Anterior cingulate cortex (tissue), 58 donors: ENCODE measurements at places on chromosomes 2 and 18.

- no peak for DNase-seq
These were observed 667 bp downstream of the REEP1 start for GRCh38 chr2:86336675-86337243.

DNA sequence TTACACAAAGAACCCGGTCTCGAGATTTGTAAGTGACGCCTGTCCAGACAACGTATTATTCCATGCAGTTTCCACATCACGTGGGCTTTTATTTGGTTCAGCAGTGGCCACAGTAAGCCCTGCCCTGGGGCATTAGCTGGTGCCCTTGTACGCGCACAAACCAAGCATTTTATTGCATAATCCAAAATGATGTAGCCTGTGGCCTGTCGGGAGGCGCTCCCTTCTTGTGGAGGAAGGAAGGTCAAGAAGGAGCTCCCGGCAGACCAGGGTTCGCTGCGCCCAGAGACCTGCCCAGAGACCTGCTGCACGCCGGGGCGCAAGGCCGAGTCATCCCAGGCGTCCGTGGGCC is 179.6 kb upstream of the ALKAL2 start:
- no peak for DNase-seq

GRCh38 chr2:141393214-141393545 is 737.6 kb downstream of the LRP1B start:
- DNase-seq, result no peak

GRCh38 chr2:49982871-49983270 is 828.6 kb upstream of the FSHR start:
- DNase-seq, result no peak

DNA sequence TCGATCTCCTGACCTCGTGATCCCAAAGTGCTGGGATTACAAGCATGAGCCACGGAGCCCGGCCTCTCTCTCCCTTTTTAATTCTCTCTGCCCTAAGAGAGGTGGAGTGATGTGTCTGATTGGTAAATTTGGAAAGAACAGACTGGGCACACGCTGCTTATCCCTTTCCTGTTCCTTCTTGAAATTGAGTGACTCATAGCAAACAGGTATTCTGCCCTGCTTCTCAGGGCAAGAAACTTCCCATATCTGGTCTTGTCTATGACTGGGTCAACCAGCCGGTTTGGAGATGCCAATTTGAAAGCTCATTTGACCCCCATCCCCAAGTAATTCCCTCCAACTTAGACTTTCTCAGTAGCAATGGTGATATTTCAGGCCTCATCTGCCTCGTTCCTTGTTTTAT is 15.0 kb downstream of the LYPD1 start:
- DNase-seq, result no peak

- no peak for DNase-seq
These were observed 49.0 kb downstream of the PRKRA start for GRCh38 chr2:178401994-178402437.
